ENCODE measurements at places on chromosomes 6 and 20. TPM values are rescaled to one million over a fixed set of nuclear protein-coding genes. Genes with fewer than 3 reads are reported as not detected.

DLK2 gene
- total RNA-seq = 3.1 TPM

RALGAPB gene
- 27.2 TPM for total RNA-seq

MATN4 gene
- total RNA-seq = not detected

MYLK4 gene
- total RNA-seq = 0.78 TPM

KCNK5 gene
- total RNA-seq = not detected

SLC22A3 gene
- total RNA-seq = not detected

All from Karpas-422 (cell line).